Naive thymus-derived CD8-positive, alpha-beta T cell (primary cell): ENCODE measurements at places on chromosomes 3 and 15.

DNA sequence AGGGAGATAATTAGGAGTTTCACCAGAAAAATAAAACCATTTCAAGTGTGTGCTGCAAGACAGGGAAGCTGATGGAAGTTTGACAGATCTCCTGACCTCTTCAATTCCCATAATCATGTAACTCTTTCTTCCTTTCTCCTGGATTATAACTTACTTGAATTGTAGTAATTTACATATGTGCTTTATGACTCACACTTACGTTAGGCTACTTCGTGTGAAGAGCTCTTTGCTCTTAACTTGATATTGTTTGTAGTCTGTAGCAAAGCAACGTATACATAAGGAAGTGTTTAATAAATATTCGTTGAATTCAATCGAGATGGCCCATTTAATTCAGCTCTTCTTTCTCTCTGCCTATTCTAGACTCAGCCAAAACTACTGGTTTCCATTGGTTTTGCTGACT, 23.5 kb downstream of the ROBO2 start:
- no peak for DNase-seq

DNA sequence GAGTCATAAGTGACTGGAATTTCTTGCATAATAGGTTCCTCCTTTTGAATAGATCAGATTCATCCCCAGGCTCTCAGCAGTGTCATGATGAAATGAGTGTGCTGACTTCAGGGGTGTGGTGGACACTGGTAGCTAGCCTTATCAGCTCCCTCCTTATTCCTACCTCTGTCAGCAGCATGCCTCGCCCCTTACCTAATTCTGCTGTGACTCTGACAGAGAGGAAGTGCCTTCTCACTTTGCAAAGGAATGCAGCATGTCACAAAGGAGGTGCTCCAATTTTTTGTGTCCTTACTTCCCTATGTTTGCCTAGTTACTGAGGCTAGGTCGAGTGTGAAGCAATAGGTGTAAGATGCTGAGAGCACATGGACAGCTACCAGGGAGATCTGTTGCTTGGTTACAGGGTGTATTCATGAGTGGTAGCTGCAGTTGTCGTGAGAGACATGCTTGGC, 90.6 kb downstream of the TNFAIP8L3 start:
- DNase-seq: no peak

DNA sequence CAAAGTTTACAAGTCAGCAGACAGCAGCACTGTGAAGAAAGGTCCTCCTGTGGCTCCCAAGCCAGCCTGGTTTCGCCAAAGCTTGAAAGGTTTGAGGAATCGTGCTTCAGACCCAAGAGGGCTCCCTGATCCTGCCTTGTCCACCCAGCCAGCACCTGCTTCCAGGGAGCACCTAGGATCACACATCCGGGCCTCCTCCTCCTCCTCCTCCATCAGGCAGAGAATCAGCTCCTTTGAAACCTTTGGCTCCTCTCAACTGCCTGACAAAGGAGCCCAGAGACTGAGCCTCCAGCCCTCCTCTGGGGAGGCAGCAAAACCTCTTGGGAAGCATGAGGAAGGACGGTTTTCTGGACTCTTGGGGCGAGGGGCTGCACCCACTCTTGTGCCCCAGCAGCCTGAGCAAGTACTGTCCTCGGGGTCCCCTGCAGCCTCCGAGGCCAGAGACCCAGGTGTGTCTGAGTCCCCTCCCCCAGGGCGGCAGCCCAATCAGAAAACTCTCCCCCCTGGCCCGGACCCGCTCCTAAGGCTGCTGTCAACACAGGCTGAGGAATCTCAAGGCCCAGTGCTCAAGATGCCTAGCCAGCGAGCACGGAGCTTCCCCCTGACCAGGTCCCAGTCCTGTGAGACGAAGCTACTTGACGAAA, 24.2 kb downstream of the STARD5 start:
- no peak for DNase-seq

DNA sequence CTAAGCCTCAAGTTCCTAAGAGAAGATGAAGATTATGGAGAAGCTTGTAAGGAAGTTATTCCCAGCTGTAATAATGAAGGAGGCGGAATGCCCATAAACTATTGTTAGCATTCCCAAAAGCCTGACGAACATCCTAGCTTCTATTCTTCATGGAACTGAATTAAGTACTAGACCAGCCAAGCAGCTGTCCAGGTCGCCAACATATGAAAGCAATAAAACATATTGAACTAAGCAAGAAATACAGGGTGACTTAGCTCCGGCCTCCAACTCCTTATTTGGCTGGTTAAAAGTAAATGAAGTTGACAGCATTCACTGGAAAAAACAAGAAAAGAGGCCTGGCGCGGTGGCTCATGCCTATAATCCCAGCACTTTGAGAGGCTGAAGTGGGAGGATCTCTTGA, 174.0 kb upstream of the TPM1 start:
- no peak for DNase-seq

DNA sequence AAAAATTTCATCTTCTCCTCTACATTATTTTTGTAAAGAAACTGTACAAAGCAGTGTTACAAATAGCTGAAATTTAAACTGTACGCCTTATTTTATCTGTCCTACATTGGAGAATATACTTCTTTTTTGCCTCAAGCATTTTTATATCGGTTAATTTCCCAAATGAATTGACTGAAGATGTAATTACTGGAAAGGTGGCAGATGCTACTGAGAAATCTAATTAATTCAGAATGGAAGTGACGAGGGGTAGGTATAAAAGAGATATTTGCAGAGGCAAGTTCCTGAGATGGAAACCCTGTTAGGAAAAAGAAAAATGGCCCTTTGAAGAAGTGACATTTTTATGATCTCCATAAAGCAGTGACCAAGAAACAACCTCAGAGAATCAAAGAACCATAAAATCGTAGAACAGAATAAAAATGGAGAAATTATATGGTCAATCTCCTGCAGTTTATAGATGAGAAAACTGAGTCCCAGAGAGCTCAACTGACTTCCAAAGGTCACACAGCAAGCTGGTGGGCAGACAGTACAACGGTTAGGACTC, 20.4 kb downstream of the RUVBL1 start:
- no peak for DNase-seq

GRCh38 chr3:187833799-187834578, 88.7 kb upstream of the BCL6 start:
- no peak for DNase-seq

DNA sequence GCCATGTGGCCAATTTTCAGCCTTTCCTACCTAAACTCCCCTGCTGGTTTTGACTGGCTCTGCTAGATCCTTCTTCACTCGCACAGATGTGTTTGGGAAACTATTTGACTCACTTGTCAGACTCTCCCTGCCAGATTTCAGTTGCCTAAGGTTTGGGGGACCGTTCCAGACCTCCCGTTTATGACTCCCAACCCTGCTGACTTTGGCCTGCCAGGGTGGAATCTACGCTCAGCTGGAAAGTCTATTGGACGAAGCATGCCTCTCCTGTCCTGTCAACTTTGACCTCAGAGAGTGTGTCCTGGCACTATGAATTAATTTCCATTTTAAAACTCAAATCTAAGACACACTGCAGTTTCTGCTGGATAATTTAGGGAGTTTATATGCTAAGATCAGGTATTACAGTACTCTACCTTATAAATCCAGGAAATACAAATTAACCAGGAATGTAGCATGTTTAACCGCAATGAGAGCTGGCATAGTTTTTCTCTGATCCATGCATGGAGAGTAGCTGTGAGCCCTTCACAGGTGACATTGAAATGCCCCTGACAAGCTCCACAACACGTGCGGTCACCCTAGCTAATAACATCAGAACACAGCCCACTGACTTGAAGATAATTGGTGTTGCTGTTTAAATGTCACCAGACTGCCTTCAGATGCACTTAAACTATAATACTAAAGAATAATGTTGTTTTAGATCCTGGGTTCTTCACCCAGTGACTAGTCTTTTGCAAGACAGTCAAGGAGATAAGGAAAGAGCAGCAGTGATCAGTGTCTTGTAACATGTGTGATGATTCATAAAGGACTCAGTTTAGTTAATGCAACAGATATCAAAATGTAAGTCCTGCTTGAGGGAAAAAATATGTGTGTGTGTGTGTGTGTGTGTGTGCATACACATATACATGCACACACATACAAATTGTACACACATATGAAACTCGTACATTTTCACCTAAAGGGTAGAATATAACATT, 223.0 kb upstream of the MCTP2 start:
- DNase-seq: no peak

GRCh38 chr15:89377024-89377841, 42.6 kb upstream of the POLG start:
- no peak for DNase-seq

GRCh38 chr15:77144492-77145070, 73.7 kb upstream of the TSPAN3 start:
- no peak for DNase-seq

GRCh38 chr3:172194702-172195406, 155.5 kb downstream of the FNDC3B start:
- no peak for DNase-seq

- DNase-seq: peak; percentile 25
Observed at GRCh38 chr3:67384760-67385397, 269.5 kb downstream of the SUCLG2 start.

DNA sequence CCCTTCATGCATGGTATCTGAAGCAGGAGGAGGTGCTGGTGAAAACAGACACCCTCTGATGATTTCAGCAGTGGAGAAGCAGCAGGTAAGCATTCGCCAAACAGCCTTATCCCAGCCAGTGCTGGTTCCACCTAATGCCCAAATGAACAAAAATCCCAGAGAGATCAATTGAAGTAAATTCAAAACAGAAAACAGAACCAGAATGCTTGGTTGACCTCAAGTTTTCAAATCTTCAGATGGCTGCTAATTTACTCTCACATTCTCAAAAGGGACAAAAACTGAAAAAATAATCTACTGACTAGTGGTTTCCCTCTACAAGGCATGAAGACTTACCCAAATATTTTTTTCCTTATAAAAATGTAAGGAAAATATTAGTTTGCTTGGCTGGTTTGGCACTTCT, 87.0 kb upstream of the MYO5C start:
- DNase-seq: no peak

DNA sequence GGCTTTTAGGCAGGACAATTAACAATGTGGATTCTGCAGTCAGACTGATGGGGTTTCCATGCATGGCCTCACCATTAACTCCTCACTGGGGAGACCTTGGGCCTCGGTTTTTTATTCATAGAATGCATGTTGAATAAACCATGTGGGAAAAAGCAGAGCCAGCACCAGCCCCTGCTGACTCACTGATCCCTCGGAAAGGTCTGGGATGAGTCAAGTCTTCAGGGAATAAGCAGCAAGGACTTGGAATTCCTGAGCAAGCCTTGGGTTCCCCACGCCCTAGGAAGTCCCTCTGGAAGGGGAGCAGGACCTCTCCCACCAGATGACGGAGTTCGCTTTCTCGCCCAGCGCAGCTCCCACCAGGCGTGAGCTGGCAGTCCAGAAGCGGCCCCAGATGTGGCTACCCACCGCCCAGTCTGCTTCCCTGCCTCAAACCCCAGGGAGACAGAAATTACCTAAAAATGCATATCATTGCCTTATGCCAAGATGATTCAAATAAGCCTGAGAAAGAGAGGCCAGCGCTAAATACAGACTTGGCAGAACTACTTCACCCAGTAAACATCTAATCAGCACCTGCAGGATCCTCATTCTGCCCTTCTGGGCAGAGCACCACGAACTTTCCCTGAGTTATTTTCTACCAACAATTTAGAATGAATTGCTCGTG, 45.4 kb downstream of the BTD start:
- no peak for DNase-seq

DNA sequence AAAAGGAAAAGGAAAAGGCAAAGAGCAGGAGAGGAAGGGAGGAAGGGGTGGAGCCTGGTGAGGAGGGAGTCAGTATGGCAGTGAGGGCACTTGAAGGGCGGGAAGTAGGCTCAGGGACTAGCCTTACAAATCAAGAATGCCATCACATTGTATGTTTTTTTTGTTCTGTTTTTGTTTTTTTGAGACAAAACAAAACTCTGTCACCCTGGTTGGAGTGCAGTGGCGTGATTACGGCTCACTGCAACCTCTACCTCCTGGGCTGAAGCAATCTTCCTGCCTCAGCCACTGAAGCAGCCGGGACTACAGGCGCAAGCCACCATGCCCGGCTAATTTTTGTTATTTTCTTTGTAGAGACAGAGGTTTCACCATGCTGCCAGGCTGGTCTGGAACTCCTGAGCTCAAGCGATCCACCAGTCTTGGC, 10.5 kb upstream of the PIK3CB start:
- DNase-seq: no peak

- DNase-seq: no peak
Observed at GRCh38 chr15:39997031-39997430, 42.0 kb downstream of the SRP14 start.

- DNase-seq: no peak
Observed at GRCh38 chr3:32706348-32707025, 21.5 kb downstream of the CNOT10 start.

- no peak for DNase-seq
Observed at GRCh38 chr3:27607370-27607769, 114.8 kb downstream of the EOMES start.

- no peak for DNase-seq
Observed at GRCh38 chr3:180617049-180617448, 15.1 kb downstream of the TTC14 start.
